Esophagus squamous epithelium (tissue), 5 donors: ENCODE measurements at places on chromosomes 16 and 17. TPM values are rescaled to one million over a fixed set of nuclear protein-coding genes. Genes with fewer than 3 reads are reported as not detected.

The KRT15 gene
- total RNA-seq, result 2,324 TPM

GRCh38 chr17:4939546-4939795 lies 375 bp downstream of the SLC25A11 start:
- DNase-seq, result no peak

The HAS3 gene
- total RNA-seq, result 62.6 TPM

- no peak for DNase-seq
Observed at GRCh38 chr16:48162839-48163410, 7.1 kb upstream of the ABCC12 start.

The NETO2 gene
- 4.1 TPM for total RNA-seq

The TUBB3 gene
- total RNA-seq, result 9.6 TPM

- DNase-seq, result no peak
Observed at GRCh38 chr17:48842746-48843145, 11.9 kb downstream of the CALCOCO2 start.

The TBC1D3I gene
- 0.26 TPM for total RNA-seq

DNA sequence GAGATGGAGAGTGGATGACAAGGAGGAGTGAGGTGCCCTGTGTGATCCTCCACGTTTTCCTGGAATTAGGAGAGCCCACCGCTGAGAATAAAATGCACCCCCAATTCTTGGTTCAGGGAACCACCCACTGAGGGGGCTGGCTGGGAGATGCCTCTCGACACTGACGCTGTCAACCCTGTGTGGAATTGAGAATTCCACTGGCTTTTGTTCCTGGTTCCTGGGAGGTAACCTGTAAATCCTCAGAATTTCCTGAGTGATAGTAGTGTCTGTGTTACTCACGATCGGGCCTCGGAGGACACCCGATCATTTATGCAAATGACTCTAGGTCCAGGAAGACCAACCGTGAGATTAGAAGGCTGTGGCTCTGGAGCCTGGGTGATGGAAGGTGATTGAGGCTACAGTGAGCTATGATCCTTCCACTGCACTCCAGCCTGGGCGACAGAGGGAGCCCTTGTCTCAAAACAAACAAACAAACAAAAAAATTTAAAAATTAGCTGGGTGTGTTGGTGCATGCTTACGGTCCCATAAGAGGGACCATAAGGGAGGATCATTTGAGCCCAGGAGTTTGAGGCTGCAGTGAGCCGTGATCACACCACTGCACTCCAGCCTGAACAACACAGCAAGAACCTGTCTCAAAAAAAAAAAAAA lies 11.7 kb upstream of the PRPSAP1 start:
- DNase-seq, result no peak

The KRTAP9-2 gene
- not detected for total RNA-seq

DNA sequence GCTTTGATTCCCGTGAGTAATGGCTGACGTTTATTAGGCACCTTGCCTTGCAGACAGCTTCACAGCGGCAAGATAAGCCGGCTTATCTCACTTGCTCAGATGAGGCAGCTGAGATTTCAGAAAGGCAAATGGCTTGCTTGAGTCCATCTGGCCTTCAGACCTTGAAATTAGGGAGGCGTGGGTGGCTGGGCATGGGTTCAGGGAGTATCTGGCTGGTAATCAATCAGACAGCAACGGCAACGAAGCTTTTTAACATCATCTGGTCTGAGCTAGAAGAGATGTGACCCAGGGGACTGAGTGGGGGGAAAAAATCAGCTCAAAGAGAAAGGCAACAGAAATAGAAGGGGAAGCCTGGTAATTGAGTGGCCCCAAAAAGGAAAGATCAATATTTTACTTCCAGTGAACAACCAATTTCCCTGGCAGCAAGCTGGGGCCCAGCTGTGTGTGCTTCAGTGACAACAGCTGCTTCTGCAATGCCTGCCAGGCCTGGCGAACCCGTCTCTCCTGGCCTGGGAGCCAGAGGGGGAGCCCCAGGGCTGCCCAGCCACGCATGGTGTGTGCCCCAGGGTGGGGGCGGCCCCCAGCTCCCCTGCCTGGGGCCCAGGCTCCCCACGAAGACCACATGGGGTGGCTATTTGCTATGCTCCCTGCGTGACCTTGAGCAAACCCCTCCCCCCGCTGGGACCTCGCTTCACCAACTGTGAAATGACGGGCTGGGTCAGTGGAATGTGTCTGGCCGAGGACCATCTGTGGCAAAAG lies 34.0 kb downstream of the RAB11FIP4 start:
- no peak for DNase-seq

The AGRP gene
- not detected for total RNA-seq

- no peak for DNase-seq
Observed at GRCh38 chr17:33560165-33560564, 267.1 kb upstream of the ASIC2 start.
